ENCODE measurements at places on chromosomes 3 and 15. TPM values are rescaled to one million over a fixed set of nuclear protein-coding genes. Genes with fewer than 3 reads are reported as not detected.

ATG3 gene
- total RNA-seq: 78.7 TPM

SH2D7 gene
- not detected for total RNA-seq

COLQ gene
- 0.40 TPM for total RNA-seq

MKRN3 gene
- total RNA-seq: 6.5 TPM

ADAMTS17 gene
- total RNA-seq: 0.11 TPM
